Tibial nerve (tissue), 4 donors: ENCODE measurements at places on chromosomes 7 and 10. TPM values are rescaled to one million over a fixed set of nuclear protein-coding genes. Genes with fewer than 3 reads are reported as not detected.

DNA sequence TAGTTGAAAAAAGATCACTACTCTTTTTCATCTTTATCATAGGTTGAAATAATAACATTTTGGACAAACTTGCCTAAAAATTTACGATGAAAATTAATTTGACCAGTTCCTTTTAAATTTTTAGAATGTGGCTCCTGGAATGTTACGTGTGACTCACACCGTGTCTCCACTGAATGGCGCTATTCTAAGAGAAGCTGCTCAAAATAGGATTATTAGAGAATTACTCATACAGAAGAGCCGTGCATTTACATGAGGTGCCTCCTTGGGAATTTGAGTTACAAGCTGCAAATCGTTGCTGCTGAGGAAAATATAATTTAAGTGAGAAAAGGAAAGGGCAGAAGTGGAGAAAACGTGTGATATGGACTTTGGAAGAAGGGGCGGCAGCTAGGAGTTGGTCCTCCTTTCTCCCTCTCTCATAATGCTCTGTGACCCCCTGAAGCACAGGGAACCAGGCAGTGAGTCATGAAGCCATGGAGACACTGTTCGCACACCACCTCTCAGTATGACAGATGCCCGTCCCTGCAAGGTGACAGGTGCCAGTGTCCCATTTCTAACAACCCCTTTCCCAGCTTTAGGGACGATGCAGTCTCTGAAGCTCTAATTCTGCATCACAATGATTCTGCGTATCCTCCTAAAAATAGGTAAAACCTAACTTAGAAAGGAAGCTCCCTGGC, 323.2 kb upstream of the COBL start:
- no peak overlapping the region for H3K27ac ChIP-seq
- no peak overlapping the region for H3K4me3 ChIP-seq
- no peaks in the 10 kb centered on the region for H3K36me3 ChIP-seq
- no peaks in the 10 kb centered on the region for H3K4me1 ChIP-seq
- DNase-seq = no peak

- H3K4me3 ChIP-seq = no peak overlapping the region
- H3K4me1 ChIP-seq = no peaks in the 10 kb centered on the region
- no peak overlapping the region for H3K27ac ChIP-seq
- DNase-seq = no peak
- no peaks in the 10 kb centered on the region for H3K27me3 ChIP-seq
Observed at GRCh38 chr10:5079306-5079830, 14.8 kb upstream of the AKR1C3 start.

DNA sequence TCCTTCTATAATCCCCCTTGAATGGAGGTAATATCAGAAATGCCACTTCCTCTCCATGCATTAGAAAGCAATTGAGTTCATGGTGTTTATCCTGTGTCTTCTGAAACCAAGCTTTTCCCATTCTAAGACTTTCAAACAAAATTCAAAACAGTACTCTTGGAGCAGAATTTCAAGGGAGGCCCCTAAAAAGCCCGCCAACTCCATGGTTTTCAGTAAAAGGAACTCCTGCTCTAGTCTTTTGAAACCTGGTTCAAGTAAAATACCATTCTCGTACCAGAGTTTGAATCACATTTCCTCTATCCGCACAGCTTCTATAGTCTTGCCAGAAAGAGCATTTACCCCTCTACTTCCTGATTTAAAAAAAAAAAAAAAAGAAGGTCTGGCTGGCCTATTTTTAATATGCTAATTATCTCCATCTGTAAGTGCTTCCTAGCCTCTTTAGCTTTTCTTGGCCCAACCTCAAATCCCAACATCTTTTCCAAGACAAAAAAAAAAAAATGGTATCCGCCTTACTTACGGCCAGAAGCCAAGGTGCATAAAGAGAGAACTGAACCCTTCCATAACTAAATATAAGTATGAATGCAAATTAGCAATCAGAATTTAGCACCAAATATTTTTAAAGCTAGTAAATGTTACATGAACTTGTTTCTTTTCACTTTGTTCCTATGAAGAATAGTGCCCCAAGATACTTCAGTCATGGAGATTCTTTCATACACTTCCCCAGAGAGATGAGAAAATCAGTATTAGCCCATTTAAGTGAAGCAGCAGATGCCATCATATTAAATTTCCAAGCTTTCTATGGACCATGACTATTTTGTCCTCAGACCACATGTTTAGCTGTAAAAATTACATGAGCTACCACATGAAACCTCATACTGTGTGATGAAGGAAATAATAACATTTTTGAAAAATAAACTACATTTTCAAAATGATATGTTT, 199.9 kb upstream of the FAM3C start:
- no peaks in the 10 kb centered on the region for H3K27me3 ChIP-seq
- no peak overlapping the region for H3K27ac ChIP-seq
- H3K4me3 ChIP-seq = no peak overlapping the region
- no peaks in the 10 kb centered on the region for H3K4me1 ChIP-seq

DNA sequence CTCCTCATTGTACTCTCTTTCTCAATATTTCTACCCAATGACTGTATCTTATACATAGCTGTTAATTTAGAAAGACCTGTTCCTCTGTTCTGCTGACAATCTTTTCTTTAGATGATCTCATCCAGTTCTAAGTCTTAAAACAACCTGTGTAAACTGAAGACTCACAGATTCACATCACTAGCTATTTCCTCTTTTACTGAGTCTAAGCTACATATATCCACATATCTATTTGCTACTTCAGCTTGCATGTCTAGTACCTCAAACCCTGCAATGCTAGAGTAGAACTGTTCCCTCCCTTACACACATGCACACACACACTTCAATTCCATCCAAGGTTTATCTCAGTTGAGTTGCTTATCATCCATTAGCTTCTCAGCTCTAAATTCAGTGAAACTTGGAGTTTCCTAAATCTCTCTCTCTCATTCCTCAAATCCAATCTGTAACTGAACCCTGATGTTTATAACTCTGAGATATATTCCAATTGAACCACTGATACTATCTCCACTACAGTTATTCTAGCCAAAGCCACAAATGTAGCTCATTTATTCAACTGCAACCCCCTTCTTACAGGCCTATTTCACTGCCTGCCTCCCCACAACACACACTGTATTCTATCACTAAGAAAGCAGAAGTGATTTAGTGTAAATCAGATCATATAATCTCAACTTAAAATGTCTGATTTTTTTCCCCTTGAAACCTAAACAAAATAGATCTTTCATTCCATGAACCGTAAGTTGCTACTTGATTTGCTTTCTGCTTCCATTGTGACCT, 1036.8 kb upstream of the POT1 start:
- no peak for DNase-seq
- H3K27me3 ChIP-seq = no peaks in the 10 kb centered on the region
- H3K27ac ChIP-seq = no peak overlapping the region
- H3K36me3 ChIP-seq = no peaks in the 10 kb centered on the region

DNA sequence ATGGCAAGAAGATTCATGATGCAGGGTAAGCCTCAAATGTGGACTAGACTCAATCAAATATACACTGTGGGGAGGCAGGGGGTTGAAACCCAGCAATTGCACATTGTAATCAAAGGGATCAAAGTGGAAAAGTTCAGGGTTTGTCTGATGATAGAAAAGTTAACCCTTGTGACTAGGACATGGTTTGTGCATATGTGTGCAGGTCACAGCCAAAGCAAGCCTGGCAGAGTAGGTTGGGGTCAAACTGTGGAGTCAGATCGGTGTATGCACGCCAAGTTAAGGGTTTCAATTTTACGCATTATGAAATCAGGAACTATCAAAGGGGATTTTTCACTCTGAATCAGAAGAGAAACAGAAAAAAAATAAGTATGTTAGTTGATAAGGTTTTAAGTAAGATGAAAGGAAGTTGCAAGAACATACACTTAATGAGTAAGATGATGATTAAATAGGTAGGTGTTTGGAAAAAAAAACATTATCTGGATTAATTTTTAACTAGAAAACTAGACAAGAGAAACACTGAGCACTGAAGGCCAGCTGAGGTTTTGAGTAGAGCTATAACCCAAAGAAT, 188.3 kb downstream of the DGKB start:
- H3K36me3 ChIP-seq = no peaks in the 10 kb centered on the region
- no peak overlapping the region for H3K4me3 ChIP-seq
- no peak overlapping the region for H3K27ac ChIP-seq
- H3K4me1 ChIP-seq = no peaks in the 10 kb centered on the region
- DNase-seq = no peak
- H3K27me3 ChIP-seq = no peaks in the 10 kb centered on the region

GRCh38 chr7:157122800-157123495, 15.8 kb upstream of the UBE3C start:
- H3K4me1 ChIP-seq = no peaks in the 10 kb centered on the region
- no peak overlapping the region for H3K27ac ChIP-seq
- no peaks in the 10 kb centered on the region for H3K27me3 ChIP-seq
- no peaks in the 10 kb centered on the region for H3K36me3 ChIP-seq

GRCh38 chr10:60646966-60647796, 131.1 kb upstream of the CDK1 start:
- peak overlapping the region; percentile 47 for H3K27ac ChIP-seq
- H3K27me3 ChIP-seq = no peaks in the 10 kb centered on the region
- peaks cover 18% of the 10 kb centered on the region for H3K4me1 ChIP-seq
- DNase-seq = no peak

DNA sequence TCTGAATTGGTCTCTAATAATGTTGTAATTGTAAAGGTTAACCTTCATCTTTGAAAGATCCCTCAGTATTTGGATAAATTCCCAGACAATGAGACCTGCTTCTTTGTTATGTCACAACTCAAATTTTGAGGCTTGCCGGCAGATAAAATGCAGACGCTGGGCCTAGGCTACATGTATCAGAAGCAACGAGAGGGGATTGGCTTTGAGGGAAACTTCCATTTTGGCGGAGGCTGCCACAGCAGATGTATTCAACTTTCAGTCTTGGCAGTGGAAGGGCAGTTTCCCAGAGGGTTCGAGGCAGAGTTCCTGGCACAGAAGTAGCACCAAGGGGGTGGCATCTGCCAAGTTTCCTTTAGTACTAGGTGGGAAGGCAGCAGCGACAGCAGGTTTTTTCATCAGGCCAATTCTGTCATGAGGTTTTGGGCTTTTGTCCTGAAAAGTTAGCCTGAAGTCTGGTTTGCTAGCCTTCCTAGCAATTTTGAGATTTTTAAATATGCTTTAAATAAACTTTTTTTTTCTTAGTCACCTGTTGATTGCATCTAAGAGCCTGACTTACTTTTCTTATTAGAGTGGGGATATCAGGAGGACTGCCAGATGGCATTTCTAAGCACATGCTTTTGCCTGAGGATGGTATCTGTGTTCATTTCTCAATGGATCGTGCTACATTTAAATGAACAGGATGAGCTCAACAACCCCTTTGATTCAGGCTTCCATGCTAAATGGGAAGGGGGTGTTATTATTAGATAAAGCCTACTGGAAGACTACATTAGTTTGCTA, 89.5 kb upstream of the FAM3C start:
- no peaks in the 10 kb centered on the region for H3K27me3 ChIP-seq
- no peaks in the 10 kb centered on the region for H3K36me3 ChIP-seq
- H3K27ac ChIP-seq = no peak overlapping the region
- peaks cover 6% of the 10 kb centered on the region for H3K4me1 ChIP-seq
- no peak for DNase-seq
- no peak overlapping the region for H3K4me3 ChIP-seq

GRCh38 chr7:81175275-81175940, 256.6 kb upstream of the SEMA3C start:
- H3K36me3 ChIP-seq = no peaks in the 10 kb centered on the region
- H3K27ac ChIP-seq = no peak overlapping the region
- DNase-seq = no peak
- no peaks in the 10 kb centered on the region for H3K4me1 ChIP-seq
- H3K27me3 ChIP-seq = no peaks in the 10 kb centered on the region
- no peak overlapping the region for H3K4me3 ChIP-seq

- H3K4me1 ChIP-seq = peaks cover 41% of the 10 kb centered on the region
- no peak overlapping the region for H3K4me3 ChIP-seq
- DNase-seq = no peak
- no peaks in the 10 kb centered on the region for H3K27me3 ChIP-seq
- H3K36me3 ChIP-seq = no peaks in the 10 kb centered on the region
Observed at GRCh38 chr10:70191972-70192305, 21.6 kb upstream of the SAR1A start.

DNA sequence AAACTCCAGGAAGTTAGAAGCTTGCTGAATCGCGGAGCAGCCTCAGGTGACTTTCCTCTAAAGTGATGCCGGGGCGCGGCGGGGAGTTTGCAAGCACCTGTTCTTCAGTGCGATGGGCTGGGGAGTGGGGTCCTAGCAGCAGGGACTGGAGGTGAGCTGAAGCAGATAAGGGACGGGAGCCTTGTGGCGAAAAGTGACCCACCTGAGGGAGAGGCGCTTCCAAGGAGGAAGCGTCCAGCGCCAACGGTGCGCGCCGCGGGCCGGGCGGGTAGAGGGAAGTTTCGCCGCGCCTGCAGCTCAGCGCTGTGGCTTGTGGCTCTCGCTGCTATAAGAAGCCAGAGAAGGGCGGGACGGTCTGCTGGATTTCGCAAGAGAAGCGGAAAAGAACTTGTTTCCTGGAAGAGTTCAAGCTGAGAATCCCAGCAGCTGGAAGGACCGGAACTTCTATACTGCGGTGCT, at the start of gene STEAP4:
Gene STEAP4 (minus strand): TSS at position 305 of the 459 bp plus-strand sequence. CDS start 22,625 bp downstream, outside the sequence.
- H3K27me3 ChIP-seq = no peaks in the 10 kb centered on the region
- H3K27ac ChIP-seq = peak within 1 kb of the TSS; percentile 77
- no peaks in the 10 kb centered on the region for H3K36me3 ChIP-seq
- no peaks in the 10 kb centered on the region for H3K4me1 ChIP-seq

DNA sequence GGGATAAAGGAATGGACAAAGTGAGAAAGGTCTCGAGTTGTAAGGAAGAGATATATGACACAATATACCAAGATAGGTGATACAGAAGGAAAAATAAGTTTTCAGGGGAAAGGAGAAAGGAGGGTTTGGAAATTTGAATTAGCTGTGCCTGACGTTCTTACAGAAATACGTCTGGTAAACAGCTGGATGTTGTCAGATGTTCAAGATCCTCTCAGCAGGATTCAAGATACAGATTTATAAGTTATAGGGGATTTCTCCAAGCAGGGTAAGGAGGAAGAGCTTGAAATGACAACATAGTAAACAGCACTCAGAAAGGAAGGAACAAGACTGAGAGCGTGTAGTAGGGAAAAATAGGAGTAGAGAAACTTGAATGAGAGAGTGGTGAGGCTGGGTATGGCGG, 1184.1 kb downstream of the TYW1 start:
- no peak overlapping the region for H3K4me3 ChIP-seq
- H3K4me1 ChIP-seq = no peaks in the 10 kb centered on the region
- no peak overlapping the region for H3K27ac ChIP-seq

GRCh38 chr10:15718694-15719048, 1.1 kb downstream of the ITGA8 start:
- no peak overlapping the region for H3K4me3 ChIP-seq
- H3K27me3 ChIP-seq = peaks cover 27% of the 10 kb centered on the region
- no peak overlapping the region for H3K27ac ChIP-seq
- no peak for DNase-seq
- H3K4me1 ChIP-seq = peaks cover 18% of the 10 kb centered on the region

Gene ZNF655
- 94.8 TPM for total RNA-seq

Gene ACSM6
- total RNA-seq = not detected

Gene GHRHR
- total RNA-seq = not detected

Gene CALHM3
- total RNA-seq = not detected

Gene AEBP1
- 440 TPM for total RNA-seq

Gene RNF32
- total RNA-seq = not detected

Gene NEUROD6
- not detected for total RNA-seq

Gene GARIN1A
- total RNA-seq = 0.63 TPM

Gene C7orf57
- 0.66 TPM for total RNA-seq

Gene UBE3C
- 68.7 TPM for total RNA-seq

Gene ATP6V0A4
- not detected for total RNA-seq
